ENCODE measurements at places on chromosomes 7 and 10.

GRCh38 chr10:22444219-22444788 lies 99.0 kb downstream of the SPAG6 start:
- DNase-seq, result no peak

- no peak for DNase-seq
Observed at GRCh38 chr7:152956006-152956405, 196.5 kb downstream of the ACTR3B start.

GRCh38 chr10:16442914-16443313 lies 6.1 kb downstream of the PTER start:
- no peak for DNase-seq

DNA sequence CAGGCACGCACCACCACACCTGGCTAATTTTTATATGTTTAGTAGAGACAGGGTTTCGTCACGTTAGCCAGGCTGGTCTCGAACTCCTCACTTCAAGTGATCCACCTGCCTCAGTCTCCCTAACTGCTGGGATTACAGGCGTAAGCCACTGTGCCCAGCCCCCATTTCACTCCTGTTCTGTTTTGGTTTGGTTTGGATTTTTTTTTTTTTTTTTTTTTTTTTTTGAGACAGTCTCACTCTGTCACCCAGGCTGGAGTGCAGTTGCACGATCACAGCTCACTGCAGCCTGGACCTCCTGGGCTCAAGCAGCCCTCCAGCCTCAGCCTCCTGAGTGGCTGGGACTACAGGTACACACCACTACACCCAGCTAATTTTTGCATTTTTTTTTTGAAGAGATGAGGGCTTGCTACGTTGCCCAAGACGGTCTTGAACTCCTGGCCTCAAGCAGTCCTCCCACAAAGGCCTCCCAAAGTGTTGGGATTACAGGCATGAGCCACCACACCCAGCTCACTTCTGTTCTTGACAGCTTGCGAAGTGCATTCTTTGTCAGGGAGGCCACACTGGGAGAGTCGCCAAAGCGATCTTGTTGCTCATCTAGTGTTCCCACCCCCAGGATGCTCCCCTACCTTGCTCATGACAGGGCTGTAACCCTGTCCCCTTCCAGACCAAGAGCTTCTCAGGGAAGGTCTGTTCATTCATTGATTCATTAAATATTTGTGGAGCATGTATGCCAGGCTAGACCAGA lies 229.1 kb downstream of the CUX1 start:
- DNase-seq, result peak; percentile 10

- DNase-seq, result no peak
Observed at GRCh38 chr7:69652947-69653701, 54.8 kb downstream of the AUTS2 start.

- DNase-seq, result no peak
Observed at GRCh38 chr10:44828508-44829142, 82.5 kb upstream of the TMEM72 start.

DNA sequence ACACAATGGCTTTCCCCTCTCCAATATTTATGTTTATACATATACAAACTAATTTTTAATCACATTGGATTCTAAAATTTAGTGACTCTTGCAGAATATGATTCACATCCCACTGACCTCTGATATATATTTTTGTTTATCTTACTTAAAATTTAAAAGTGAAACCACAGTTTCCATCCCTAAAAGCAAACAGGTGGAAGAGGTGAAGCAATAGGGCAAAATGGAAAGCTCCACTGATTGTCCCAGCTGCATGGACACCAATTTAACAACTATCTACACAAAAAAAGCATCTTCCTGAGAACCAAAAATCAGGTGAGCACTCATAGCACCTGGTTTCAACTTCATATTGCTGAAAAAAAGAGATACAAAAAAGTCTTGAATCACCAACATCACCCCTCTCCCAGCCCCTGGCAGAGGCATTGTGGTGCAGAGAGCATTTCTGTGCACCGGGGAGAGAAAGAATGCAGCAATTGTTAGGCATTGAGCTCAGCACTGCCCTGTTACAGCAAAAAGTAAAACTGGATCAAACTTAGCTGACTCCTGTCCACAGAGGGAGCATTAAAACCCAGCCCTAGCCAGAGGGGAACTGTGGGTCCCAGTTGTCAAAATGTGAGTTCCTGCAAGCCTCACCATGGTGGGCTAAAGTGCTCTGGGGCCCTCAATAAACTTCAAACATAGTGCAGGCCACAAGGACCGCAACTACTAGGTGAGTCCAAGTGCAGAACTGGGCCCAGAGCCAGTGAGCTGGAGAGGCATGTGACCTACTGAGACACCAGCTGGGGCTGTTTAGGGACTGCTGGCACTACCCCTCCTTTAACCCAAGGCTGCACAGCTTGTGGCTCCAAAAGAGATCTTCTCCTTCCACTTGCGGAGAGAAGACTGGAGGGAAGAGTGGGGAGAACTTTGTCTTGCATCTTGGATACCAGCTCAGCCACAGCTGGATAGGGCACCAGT lies 92.1 kb downstream of the SIRT1 start:
- DNase-seq, result peak; percentile 19

DNA sequence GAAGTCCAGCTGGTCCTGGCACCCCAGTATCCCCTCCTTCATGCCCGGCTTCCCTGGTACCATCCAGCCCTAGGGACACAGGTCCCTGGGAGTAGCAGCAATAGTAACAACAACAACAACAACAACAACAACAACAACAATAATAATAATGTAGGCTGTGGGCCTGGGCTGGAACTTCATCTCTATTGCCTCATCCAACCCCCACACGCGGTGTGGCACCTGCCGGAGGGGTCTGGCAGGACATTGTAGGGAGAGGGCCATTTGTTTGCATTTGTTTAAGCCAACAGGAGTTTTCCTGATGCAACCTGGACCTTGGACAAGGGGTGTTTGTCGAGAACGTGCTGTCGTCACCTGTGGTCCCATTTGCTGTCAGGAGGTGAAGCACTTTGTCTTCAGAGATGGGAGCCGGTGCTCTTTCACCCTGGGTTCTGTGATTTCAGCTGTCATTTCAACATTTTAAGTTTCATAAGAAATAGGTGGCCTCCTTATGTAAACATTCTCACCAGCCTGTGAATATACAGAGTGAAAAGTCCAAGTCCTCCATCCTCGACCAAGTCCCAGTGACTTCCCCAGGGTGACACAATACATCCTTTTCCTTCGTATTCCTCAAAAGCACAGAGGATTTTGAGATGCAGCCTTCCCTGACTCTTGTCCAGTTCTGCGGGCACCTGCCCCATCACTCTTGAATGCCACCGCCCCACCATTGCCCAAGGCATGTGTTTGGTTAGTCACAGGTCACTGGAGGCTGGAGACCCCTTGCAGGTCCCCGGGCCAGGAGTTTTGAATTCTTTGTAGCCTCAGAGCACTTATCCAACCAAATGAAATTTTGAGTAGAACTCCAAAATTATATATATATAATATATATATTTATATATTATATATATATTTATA lies 9.2 kb downstream of the LHPP start:
- DNase-seq, result no peak

GRCh38 chr10:129814681-129815646 lies 149.1 kb downstream of the EBF3 start:
- DNase-seq, result no peak

DNA sequence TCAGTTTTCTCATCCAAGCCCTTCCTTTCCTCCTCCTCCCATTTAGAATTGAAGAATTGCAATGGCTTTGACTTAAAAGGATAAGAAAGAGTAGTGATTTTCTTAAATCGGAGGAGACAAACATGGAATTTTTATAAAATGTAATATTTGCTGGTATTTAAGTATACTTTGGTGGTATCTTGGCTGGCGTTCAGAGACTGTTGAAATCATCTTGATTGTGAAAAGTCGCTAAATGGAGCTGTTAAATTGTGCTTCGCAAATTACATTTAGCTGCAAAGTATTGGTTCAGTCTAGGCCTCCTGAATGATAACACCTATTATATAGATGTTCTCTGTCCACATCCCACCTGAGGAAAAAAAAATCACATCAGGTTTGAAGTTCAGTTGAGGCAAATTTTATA lies 81.8 kb downstream of the ARID5B start:
- no peak for DNase-seq

GRCh38 chr7:154882931-154883474 lies 119.9 kb downstream of the PAXIP1 start:
- DNase-seq, result no peak

GRCh38 chr7:6495597-6496262 lies 48.0 kb upstream of the DAGLB start:
- DNase-seq, result peak; percentile 59

DNA sequence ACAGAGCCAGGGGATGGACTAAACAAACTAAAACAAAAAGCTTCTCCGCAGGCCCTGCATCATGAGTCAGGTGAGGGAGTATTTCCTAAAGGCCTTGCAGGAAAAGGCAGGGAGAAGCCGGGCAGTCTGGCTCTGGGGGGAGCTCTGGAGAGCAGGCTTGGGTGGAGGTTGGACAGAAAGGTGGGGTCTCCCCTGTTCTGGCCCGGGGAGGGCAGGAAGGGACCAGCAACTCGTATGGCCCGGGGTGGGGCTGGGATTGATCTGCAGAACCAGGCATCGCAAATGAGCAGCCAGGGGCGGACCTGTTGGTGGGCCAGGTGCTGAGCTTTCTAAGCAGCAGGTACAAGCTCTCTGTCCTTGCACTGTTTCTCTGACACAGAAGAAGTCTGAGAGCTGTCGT lies 235.2 kb downstream of the TCERG1L start:
- no peak for DNase-seq

GRCh38 chr10:76394707-76395042 lies 963.3 kb downstream of the LRMDA start:
- DNase-seq, result no peak

GRCh38 chr10:21751341-21752310 lies 217.6 kb downstream of the MLLT10 start:
- DNase-seq, result no peak

- no peak for DNase-seq
Observed at GRCh38 chr7:50349963-50350944, 45.7 kb downstream of the IKZF1 start.

GRCh38 chr7:29142021-29142727 lies 4.2 kb downstream of the CPVL start:
- DNase-seq, result no peak

- no peak for DNase-seq
Observed at GRCh38 chr7:50207686-50208255, 96.7 kb upstream of the IKZF1 start.

DNA sequence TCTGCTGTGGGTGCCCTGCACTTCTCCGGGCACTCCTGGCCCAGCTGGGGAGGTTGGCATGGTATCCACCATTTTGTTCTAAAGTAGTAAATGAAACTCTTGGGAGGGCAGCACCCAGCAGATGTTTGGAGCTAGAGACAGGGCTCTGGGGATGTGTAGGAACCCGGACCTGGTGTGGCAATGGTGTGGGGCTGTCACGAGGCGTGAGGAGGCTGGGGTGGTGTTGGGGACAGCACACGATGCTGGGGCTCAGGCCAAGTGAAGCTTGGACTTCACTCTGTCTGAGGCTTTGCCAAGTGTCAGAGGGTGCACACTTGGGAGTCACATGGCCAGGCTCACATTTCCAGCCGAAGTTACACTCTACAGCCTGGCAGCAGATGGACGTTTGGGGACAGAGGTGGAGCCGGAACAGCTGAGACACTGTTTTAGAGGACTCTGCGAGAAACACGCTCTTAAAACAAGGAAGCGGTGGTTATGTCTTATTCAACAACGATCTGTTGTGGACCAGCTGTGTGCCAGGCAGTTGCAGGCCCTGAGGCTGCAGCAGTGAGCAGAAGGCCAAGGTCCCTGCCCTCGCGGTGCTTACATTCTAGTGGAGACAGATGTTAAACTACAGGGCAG lies 118.2 kb downstream of the CUX1 start:
- DNase-seq, result no peak

DNA sequence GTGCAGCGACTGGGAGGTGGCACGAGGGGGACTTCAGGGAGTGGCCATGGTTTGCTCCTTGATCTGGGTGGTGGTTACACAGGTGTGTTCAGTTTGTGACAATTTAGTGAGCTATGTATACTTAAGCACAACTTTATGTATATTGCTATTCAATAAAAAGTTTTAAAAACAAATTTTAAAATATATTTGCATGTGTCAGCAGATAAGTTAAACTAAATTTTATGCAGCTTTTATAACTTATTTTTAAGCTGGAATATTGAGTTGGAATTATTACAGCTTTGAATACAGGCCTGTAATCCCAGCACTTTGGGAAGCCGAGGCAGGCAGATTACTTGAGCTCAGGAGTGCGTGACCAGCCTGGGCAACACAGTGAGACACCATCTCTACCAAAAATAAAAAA lies 5.4 kb downstream of the BAIAP2L1 start:
- no peak for DNase-seq

GRCh38 chr7:156943091-156944041 lies 6.1 kb upstream of the NOM1 start:
- peak; percentile 14 for DNase-seq

- DNase-seq, result no peak
Observed at GRCh38 chr7:156423876-156424275, 216.7 kb upstream of the RNF32 start.

- no peak for DNase-seq
Observed at GRCh38 chr10:11538834-11539190, 72.6 kb downstream of the USP6NL start.

DNA sequence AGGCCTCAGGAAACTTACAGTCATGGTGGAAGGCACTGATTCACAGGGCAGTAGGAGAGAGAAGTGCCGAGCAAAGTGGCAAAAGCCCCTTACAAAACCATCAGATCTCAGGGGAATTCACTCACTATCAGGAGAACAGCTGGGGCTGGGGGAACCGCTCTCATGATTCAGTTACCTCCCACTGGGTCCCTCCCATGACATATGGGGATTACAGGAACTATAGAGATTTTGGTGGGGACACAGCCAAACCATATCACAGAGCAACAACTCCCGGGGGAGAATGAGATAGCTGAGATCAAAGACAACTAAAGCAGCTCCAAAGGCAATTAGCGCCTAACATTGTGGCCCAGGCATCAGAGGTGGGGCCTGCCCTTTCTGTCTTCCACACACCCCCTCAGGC lies 85.4 kb upstream of the VOPP1 start:
- DNase-seq, result no peak

GRCh38 chr10:63738410-63738809 lies 217.2 kb downstream of the REEP3 start:
- DNase-seq, result peak; percentile 79

GRCh38 chr10:110527731-110528171 lies 30.0 kb downstream of the DUSP5 start:
- peak; percentile 59 for DNase-seq

DNA sequence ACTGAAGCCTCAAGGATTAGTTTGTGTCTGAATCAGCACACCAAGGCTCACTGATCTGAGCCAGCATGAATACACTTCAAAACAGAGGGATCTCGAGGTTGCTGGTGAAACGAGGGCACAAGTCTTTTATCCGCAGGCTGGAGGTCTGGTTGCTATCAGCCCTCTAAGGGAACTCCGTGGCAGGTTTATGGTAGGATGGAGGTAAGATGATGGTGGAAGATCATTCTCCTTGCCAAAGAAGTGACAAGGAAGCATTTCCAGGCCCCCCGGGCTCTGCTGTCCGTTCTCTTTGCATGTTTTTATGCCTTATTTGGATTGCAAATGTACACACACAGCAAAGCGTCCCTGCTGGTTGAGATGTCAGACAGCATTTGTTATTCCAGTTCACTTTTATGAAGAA lies 268.3 kb downstream of the ARHGAP12 start:
- DNase-seq, result no peak

GRCh38 chr10:72088889-72089575 lies 681 bp upstream of the SPOCK2 start:
- peak; percentile 30 for DNase-seq

Measured in GM23248 (cell line).